NK-92 treated with Interleukin-12 subunit alpha and Interleukin-12 subunit beta, amount 100 ng/mL, for 24 hours (cell line): ENCODE measurements at places on chromosomes 1 and 21.

GRCh38 chr1:19682901-19683300 is 18.2 kb downstream of the HTR6 start:
- no peak for DNase-seq

- peak; percentile 8 for DNase-seq
Observed at GRCh38 chr1:46248122-46248920, 758 bp downstream of the RAD54L start.

DNA sequence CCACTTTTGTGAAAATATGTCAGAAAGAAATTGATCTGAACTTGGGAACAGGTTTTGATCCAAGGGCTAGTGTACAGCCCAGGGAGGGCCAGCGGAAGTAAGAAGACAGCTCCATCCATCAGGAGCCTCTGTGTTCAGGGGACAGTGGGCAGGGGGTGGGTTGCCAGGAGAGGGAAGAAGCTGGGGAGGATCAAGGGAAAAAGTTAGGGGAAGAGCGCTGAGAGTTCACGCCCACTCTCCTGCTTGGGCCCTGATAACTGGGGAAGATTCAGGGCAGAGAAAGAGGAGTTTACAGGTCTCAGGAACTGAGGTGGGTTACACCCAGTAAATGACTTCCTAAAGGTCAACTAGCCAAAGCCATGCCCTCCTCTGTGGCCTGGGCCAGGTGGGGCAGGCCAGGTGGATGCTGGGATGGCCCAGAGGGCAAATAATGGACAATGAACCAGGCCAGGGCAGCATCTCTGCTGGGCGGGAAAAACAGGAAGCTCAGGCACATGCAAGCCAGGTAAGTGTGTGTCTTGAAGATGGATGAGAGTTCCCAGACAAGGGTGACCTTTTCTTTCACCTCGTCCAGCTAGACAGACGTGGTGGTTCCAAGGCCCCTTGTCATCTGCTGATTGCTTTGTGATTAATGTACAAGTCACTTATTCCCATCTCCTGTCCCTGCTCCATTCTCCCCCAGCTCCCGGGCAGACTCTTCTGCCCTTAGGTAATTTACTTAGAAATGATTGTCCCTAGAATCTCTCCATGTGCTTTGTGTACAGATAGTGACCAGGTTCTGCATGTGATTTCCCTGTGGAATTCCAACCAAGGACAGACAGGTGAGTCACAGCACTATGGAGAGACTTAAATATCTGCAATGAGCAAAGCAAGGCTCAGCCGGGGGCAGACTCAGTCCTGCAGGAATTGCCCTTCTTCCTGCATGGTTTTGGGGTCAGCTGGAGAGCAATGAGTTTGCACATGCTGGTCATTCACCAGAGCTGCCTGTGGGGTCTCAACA is 57.0 kb downstream of the MDM4 start:
- no peak for DNase-seq

- DNase-seq = no peak
Observed at GRCh38 chr1:21090463-21090862, 86.2 kb downstream of the EIF4G3 start.

- no peak for DNase-seq
Observed at GRCh38 chr1:182268669-182269068, 122.9 kb downstream of the GLUL start.

DNA sequence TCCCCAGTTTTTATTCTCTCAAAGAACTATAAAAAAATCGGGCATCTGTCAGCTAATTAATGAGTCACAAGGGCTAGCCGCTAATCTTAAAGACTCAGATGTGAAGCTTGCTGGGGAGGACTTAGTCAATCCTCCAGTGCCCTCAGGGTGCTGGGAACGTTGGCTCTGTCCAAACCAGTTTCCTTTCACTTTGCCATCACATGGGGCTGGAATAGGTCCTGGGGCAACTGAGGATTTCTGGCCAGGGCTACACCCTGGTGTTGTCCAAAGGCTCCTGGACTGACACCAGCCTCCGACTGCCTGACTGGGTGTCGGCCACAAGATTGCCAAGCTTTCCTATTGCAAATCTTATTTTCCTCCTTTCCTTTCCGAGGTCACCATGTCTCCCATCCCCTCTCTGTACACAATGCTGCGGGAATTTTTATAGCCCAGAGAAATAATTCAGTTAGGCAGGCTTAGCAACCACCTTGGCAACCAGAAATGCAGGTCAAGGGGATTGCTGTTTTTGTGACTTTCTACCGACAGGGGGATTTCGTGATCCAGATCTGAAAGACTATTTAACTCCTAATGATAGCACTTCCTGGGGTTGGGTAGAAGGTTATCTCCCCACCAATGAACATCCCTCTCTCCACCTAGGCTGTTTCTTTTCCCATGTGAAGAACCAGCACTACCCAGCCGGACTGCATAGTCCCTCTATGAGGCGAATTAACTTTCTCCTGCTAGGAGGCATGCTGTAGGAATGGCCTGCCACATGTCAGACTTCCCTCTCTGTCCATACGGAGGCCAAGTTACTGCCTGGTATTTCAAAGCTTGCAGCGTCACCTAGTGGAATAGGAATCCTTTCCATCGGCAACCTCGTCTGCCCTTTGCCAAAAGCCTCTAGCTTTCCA is 29.9 kb upstream of the CTBS start:
- DNase-seq = no peak

DNA sequence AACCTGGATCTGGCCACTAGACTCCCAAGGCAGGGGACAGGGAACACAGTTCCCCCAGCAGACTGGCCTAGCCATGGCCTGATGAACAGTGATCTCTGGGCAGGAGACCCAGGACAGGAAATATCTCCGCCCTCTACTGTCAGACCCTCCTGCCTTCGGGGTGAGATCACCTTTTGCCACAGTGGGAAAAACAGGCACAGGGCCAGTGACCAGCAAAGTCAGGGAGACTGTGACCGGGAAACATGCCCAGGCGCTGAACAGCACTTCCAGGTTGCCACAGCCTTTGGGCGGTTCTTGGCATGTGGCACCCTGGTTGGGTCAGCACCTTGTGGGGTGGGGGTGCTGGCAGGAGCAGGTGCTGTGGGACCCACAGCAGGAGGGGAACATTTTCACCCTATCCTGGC is 8.9 kb upstream of the ZNF669 start:
- DNase-seq = no peak

GRCh38 chr1:165924117-165924516 is 96.7 kb downstream of the UCK2 start:
- DNase-seq = no peak

DNA sequence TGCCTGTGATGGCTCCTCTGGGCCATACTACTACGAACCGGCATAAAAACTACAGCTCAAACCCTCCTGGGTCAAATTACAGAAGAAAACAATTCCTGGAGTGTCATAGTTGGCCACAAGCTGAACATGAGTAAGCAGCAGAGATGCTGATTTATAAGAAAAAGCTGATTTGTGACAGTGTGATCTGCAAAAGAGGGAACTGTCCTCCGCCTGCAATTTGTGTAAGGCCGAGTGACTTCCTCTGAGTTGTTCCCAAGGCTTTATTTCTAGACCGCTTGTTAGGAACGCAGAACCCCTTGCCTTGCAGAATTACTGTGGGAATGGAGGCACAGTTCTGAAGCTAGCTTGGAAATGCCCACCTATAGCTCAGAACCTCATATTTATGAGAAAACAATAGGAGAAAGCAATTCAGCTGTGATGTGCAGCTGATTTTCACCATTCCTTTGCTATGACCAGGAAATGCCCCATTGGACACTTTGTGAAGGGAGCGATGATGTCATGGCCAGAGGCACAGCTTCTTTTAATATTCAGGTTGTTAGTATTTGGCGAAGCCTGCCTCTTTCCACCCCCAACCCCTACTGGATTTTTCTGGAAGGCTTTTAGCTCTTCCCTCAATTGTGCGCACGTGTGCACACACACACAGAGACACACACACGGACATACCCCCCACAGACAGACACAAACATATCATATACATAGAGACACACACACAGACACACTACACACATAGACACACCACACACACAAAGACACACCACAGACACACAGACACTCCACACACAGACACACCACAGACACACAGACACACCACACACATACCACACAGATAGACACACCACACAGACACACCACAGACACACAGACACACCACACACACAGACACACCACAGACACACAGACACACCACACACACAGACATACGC is 47.6 kb downstream of the IER5 start:
- no peak for DNase-seq

DNA sequence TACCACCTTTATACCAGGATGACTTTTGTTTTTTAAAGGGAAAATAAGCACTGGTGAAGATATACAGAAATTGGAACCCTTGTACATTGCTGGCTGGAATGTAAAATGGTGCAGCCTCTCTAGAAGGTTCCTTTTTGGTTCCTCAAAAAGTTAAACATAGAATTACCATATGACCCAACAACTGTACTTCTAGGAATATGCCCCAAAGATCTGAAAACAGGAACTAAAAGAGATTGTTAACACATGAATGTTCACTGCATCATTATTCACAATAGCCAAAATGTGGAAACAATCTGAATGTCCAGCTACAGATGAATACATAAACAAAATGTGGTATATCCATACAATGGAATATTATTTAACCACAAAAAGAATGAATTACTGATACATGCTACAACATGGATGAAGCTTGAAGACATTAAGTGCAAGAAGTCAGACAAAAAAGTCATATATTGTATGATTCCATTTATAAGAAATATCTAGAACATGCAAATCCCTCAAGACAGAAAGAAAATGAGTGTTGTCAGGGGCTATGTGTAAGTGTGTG is 84.9 kb upstream of the DMRTA2 start:
- DNase-seq = no peak
